LoVo (cell line): ENCODE measurements at places on chromosomes 12 and 14.

DNA sequence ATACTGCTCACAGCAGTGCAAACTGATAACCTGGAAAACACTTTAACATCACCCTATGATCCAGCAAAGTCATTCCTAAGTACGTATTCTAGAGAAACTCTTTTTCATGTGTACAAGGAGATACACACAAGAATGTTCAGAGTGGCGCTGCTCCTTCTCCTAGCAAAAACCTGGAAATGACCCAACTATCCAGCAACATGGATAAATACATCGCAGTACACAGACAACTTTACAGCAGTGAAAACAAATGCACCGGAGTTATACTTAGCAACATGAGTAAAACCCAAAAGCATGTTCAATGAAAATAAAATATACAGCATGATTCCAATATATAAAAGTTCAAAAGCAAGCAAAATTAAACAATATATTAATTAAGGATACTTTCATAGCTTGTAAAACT, 18.7 kb downstream of the SART3 start:
- DNase-seq: no peak

DNA sequence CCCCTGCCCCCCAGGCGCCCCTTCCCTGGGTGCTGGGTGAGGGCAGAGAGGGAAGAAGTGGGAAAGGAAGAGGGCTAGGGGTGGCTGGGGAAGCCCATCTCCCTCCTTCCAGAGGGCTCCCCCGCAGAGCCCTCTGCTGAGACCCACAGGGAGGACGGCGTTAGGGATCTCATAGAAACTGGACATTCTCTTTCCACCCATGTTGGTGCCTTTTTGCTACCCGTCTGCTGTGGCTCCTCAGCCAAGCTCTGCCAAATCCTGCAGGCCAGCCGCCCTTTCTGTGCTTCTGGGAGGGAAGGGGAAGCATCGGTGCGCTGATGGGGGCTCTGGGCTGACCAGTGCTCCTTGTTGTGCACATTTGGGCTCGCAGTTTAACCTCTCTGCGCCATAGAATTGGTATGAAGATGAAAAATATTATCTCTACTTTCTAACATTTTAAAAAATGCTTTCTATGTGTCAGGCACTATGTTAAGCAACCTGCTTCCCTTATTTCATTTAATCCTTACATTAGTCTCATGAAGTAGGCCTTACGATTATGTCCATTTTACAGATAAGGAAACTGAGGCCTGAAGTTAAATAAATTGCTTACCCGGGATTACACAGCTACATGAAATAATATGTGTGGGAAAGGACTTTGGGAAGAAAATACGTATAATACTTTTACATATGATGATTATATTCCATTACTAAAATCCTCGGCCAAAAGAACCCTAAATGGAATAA, 981 bp downstream of the SLC48A1 start:
- DNase-seq: no peak

DNA sequence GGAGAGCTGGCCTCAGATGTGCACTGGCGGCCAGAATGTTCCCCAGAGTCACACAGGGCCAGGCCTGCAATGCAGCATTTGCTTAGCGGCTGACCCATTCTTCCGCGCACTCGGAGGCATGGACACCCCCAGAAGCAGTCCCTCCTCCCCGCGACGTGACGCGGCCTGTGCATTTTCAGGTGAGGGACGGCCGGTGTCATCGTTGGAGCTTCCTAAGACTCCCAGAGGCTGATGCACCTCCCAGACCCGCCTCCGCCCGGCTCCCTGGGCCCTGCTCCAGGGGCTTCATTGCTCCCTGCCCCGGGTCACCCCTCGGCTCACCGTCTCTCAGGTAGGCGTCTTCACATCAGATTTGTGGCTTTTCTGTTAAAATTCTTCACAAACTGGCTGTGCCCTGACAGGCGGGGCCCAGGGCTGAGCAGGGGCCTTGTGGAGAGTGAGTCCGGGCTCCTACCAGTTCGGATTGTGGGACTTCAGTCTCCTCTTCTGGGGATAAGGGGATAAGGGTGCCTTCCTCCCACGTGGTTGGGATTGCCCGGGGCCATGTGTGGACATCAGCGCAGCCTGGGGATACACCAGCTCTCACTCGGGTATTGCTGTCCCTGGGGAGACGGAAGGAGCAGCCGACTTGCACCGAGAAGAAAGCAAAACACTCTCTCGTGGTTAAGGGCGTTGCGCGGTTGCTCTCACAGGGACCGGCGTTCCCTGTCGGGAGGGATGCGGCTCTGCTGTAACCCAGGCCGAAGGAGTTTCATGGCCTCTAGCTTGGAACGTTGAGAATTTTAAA, 249.1 kb downstream of the ADGRD1 start:
- DNase-seq: no peak

DNA sequence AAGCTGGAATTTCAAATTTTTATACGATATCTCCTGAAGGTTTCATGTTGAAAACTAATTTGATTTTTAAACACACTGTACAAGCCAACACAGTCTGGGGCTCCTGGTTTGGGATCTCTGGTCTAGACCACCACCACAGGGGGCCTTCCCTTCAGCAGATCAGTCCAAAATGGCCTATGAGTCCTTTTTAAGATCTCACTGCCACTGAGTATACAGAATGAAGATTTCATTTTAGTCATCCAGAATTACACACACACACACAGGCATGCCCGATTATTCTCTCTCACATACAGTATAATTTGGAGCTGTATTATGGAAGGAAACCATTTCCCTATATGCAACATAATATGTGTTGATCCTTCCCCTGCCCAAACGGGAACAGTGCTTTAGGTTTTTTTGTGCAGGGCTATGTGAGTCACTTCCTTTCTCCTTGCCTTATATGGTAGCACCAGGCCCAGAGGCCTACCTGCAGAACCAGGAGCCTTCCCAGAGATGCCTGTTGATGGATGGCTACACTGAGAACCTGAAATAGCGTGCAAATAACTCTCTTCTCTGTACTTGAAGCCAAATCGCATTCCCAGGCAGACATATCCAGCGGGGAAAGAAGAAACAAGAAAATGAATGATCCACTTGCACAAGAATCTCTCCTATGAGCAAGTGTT, 28.1 kb upstream of the WNK1 start:
- DNase-seq: no peak

DNA sequence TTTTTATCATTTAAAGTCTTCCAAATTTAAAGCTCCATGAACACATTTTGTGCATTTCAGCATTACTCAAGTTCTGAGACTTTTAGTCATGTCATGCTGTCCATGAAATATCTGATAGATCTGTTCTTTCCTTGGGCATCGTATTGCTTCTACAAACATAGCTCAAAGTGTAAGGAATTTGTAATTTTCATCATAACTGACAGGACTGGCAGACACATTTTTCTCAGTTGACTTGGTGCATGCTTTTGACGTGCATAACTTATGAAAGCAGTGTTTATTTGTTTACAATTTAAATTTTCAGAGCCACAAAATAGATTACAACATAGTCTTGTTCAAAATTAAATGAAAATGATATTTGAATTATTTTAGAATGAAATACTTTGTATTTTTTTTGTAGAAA, 812.1 kb upstream of the NOVA1 start:
- no peak for DNase-seq

- DNase-seq: no peak
Observed at GRCh38 chr14:103353362-103353761, 19.3 kb downstream of the EIF5 start.

DNA sequence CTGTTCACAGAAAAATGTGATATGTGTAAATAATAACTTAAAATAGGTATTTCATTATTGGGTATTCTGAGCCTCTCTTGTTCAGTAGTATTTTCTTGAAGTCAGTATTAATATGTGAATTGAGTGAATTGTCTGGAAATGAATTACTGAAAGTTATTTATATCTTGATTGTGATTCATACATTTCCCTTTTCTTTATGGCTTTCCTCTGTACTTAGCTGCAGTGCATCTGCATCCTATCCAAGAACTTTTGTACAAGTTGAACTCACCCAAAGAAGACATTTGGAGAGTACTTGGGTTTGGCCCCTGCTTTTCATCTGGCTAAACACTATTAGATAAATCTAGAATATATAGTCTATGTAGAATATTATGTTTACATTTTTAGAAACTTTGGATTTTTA, 326.0 kb downstream of the RAD51B start:
- DNase-seq: no peak

DNA sequence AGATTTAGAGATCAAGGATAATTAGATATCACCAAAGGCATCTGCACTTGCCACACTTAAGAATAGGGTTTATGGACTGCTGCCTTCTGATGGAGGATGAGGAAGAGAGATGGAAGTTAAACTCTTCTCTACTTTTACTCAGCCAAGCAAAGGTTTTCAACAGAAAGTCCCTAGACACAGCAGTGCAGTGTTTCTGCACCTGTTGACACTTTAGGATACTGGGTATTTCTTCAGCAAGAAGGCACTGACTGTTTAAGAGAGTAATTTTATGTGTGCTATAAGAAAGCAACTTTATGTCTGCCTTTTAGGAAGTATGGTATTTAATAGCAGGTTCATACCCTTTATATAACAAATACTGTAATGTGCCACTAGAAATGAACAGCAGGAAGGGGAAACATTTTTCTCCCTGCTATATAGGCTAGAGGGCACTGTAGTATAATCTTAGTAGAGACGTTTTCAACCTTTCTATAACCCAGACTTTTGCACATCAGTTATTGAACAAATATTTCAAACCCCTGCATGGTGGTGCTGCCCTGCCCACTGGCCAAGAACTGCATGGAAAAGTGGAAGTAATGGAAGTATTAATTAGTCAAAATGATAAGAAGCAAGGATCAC, 225.0 kb upstream of the GRIP1 start:
- DNase-seq: no peak

DNA sequence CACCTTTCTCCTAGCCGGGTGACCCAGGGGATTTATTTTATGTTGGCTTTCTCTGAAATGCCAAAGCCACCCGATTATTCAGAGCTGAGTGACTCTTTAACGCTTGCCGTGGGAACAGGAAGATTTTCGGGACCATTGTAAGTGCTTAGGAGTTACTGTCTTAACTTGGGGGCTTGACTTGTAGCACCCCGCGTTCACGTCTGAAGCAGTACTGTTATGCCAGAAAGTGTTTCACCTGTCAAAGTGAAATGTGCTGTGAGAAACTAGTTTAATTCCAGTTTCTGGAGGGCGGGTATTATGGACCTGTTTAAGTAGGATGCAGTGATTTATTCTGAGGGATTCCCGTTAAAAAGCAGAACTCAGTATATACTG, 218 bp downstream of the LYSET start:
- DNase-seq: no peak

- no peak for DNase-seq
Observed at GRCh38 chr12:29242921-29243431, 93.9 kb downstream of the FAR2 start.

DNA sequence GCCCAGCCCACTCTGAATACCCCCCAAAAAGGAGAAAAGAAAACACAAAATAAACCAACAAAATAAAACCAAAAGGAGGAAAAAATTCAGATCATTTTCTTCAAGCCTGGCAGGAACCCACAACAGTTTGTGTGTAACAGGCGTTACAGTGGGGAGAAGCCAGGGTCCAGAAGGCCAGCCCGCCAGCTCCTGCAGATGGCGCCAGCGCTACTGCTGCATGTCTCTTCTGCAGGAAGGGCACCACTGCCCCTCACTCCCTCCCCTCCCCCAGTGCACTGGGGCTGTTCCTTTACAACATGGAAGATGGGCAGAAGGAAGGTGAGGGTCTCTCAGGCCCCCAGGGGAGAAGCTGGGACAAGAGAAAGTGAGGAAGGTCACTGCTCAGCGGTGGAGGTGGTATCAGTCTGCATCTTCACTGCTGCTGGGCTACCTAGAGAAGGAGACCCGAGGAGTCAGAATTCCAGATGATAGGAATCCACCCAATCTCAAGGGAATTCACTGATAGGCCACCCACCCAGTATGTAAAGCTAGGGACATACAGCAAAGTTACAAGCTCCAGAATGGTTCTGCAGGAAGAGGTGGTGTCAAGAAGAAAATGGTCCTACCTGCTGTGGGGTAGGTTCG, 2.3 kb upstream of the NOP2 start:
- peak; percentile 47 for DNase-seq

- DNase-seq: no peak
Observed at GRCh38 chr14:90848944-90849731, 32.9 kb upstream of the TTC7B start.

GRCh38 chr12:124413401-124413800, 118.5 kb downstream of the RFLNA start:
- no peak for DNase-seq

DNA sequence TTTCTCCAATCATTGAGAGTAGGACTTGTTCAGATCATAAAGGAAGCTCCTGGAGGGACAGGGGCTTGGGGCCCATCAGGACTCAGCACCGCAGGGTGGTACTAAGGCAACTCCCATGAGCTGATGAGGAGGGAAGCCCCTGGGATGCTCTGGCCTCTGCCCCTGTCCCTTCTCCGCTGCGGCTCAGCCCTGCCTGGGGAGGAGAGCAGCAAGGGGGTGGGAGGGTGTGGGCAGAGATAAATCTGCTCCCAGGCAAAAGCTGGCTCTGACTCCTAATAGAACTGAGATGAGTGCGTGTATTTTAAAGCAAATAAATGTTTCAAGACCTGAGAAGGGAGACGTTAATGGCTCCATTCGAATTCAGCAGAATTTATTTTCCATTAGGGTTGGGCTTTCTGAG, 52.0 kb upstream of the CHST11 start:
- no peak for DNase-seq

DNA sequence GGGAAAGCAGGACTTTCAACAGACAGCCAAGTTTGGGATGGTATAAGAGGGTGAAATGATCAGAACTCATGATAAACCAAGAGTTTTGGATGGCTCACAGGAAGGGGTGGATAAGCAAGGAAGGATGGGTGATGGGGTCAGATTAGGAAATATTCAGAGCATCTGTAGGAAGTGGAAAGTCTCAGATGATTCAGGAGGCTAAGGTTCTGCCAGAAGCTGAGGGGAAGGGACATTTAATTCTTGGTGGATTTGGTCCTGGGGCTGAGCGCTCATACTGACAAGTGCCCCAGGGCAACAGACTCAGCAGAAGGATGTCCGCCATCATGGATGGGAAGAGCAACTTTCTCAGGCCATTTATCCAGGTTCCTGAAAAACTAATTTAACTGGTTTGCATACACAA, 28.4 kb upstream of the BDKRB2 start:
- DNase-seq: no peak

GRCh38 chr14:92310776-92311375, 12.1 kb upstream of the SLC24A4 start:
- DNase-seq: no peak

- DNase-seq: peak; percentile 79
Observed at GRCh38 chr12:26119391-26119989, 5.3 kb downstream of the BHLHE41 start.

GRCh38 chr14:64195199-64195598, 99.0 kb downstream of the ESR2 start:
- DNase-seq: no peak

DNA sequence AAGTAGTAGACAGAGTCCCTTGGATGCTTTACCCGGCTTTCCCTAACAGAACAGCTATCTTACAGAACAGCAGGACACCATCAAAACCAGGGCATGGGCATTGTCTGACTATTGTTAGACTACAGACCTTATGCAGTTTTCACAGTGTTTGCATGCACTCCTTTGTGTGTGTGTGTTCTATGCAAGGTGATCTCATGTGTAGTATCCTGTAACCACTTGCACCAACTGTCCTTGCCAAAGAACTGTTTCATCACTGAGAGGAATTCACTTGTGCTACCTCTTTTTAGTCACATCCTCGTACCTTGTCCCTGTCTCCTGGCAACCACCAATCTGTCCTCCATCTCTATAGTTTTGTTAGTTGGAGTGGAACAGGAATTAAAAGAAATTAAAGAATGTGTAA, 183.6 kb upstream of the PZP start:
- DNase-seq: no peak
